Vagina (tissue), 2 donors: ENCODE measurements at places on chromosomes 1 and 21. TPM values are rescaled to one million over a fixed set of nuclear protein-coding genes. Genes with fewer than 3 reads are reported as not detected.

BCL10 gene
- 12.3 TPM for total RNA-seq

TMEM269 gene
- not detected for total RNA-seq

HAO2 gene
- not detected for total RNA-seq

LEPROT gene
- total RNA-seq = 37.8 TPM

MYOC gene
- 19.4 TPM for total RNA-seq

- no peak overlapping the region for H3K27ac ChIP-seq
- no peaks in the 10 kb centered on the region for H3K4me1 ChIP-seq
- no peak overlapping the region for H3K4me3 ChIP-seq
- DNase-seq = no peak
- no peaks in the 10 kb centered on the region for H3K36me3 ChIP-seq
- no peaks in the 10 kb centered on the region for H3K27me3 ChIP-seq
These were observed 671.9 kb downstream of the ADGRL2 start for GRCh38 chr1:82472489-82473131.

DNA sequence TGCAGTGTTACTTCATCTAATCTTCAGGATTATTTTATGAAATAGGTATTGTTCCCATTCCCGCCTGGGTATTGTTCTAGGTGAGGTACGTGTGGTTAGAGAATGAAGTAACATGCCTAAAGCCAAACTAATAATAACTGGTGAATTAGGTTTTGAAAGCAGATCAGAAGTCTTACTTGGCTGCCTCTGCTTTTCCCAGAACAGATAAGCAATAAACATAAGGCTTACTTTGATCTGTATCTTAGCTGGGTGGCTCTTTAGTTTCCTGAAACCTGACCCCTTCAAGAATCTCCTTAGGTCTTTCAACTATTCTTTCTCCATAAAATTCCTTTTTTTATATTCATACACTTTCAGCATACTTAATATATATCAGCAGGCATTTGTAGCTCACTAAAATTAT, 65.3 kb downstream of the VAV3 start:
- H3K4me3 ChIP-seq = no peak overlapping the region
- H3K4me1 ChIP-seq = no peaks in the 10 kb centered on the region
- DNase-seq = no peak
- no peaks in the 10 kb centered on the region for H3K27me3 ChIP-seq
- H3K27ac ChIP-seq = no peak overlapping the region

GRCh38 chr1:100924212-100924611, 28.3 kb downstream of the SLC30A7 start:
- no peaks in the 10 kb centered on the region for H3K27me3 ChIP-seq
- H3K4me1 ChIP-seq = peaks cover 7% of the 10 kb centered on the region
- no peak for DNase-seq

GRCh38 chr1:78586572-78586971, 33.7 kb upstream of the IFI44L start:
- DNase-seq = no peak
- H3K4me1 ChIP-seq = no peaks in the 10 kb centered on the region
- H3K4me3 ChIP-seq = no peak overlapping the region
- no peaks in the 10 kb centered on the region for H3K27me3 ChIP-seq
- H3K27ac ChIP-seq = no peak overlapping the region
- H3K36me3 ChIP-seq = no peaks in the 10 kb centered on the region

- H3K27ac ChIP-seq = no peak overlapping the region
- no peak for DNase-seq
- no peak overlapping the region for H3K4me3 ChIP-seq
- peaks cover 14% of the 10 kb centered on the region for H3K4me1 ChIP-seq
These were observed 5.0 kb downstream of the TMEM240 start for GRCh38 chr1:1535201-1536018.
